ENCODE measurements at places on chromosomes 2 and 18.

- no peak for DNase-seq
Measured at GRCh38 chr2:37287966-37288365, 36.7 kb downstream of the PRKD3 start.

DNA sequence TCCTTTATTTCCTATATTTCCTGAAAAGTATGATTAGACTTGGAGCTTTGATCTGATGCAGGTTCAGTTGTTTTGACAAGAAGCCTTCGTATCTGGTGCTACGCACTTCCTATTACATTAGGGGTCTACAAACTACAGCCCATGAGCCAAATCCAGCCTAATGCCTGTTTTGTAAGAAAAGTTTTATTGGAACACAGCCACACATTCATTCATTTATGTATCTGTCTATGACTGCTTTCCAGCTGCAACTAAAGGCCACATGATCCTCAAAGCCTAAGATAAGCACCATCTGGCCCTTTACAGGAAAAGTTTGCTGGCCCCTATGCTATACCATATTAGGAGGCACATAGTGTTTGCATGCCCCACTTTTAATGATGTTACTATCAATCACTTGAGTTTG is 26.0 kb downstream of the EIF2AK3 start:
- DNase-seq = no peak

GRCh38 chr2:152443771-152444170 is 108.8 kb downstream of the FMNL2 start:
- DNase-seq = no peak

DNA sequence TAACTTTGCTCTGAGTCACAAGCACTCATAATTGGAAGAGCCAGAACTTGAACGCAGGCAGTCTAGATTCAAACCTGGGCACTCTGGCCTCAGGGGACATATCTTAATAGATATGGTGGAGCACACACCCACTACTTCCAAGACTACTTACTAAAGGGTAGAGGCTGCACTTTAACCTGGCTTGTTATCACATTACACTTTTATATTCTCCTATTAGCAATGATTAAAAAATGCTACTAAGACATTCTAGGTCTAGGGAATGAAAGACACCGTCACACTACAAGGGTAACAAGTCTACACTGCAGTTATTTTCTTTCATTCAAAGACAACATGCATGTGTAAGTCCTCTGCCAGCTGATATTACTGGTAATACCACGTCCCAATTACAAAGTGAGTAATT is 258.8 kb downstream of the ZNF521 start:
- no peak for DNase-seq
